ENCODE measurements at places on chromosomes 1 and 21.

GRCh38 chr1:227793948-227794816, 21.3 kb upstream of the PRSS38 start:
- no peak for DNase-seq

DNA sequence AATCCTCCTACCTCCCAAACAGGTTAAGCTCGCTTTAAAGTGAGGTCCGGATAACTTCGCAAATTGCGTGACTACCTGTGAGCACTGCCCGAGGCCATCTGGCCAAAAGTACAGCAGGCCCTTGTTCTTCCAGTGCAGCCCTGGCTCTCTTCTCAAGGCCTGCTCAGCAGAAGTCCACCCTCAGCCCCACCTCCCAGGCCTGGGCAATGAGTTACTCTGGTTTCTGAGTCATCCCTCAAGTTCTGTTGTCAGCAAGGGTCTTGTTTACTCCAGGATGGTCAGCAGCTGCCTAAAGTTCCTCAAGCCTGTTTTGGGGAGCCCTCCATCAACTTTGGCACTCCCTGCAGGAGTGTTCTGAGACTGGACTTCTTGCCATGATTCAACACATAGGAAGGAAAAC, 101.7 kb downstream of the BCAR3 start:
- DNase-seq = no peak

DNA sequence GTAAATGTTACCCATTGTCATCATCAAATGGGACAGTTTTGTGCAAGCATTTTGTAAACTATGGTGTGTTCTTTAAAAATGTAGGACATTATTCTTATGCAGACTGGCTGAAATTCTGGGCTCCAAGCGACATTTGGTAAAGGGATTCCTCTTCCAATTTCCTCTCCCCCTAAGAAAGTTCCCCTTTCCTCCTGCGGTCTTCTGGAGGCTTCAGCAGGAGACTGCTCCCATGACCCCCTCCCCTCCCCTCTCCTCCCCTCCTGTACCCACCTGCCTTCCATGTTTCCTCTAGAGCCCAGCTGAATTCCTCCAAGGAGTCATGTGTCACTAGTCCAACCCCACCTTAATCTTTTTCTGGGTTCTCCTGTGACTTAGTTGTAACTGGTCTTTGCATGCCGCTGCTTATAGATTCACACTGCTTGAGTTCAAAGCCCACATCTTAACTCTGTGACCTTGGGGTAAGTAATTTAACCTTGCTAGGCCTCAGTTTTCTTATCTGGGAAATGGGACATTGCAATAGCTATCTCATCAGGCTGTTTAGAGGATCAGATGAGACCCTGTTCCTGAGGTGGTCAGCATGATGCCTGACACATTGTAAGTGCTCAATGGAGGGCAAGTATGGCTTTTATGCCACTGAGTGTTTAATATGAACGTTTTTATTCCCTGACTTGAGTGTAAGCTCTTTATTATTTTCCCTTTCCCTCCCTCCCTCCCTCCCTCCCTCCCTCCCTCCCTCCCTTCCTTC, 69.9 kb upstream of the WDR26 start:
- no peak for DNase-seq

GRCh38 chr1:168468822-168469221, 75.0 kb downstream of the XCL2 start:
- DNase-seq = no peak

DNA sequence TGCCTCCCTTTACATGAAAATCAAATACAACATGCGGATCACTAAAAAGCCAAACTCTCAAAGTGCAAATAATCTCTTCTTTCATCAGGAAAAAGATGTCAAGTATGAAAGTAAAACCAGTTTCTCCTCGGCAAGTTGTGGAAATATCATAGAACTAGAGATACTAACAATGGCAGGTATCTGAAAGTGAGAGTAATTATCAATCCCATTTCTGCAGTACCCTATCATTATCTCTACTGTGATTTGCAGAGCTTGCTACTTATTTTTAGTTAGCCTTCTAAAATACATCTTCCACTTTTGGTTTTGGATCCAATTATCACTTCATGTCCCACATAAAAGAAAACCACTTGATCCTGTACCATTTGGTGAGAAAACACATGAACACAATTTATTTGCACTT, 3.0 kb downstream of the TP53BP2 start:
- no peak for DNase-seq

DNA sequence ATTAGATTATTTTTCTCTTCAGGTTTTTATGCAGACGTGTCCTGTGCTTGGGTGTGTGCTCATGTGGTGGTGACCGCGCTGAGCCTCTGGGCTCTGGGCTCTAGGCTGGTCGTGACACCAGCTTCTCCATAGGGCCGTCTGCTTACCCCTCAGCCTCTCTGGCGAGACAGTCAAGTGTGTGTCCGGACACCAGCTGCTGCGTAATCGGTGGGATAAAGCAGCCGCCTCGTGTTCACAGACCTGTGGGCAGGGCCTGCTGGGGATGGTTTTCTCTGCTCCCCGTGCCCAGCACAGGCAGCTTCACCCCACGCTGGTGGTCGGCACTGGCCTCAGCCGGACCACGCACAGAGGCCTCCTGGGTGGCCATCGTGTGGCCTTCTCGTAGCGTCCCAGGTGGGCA, 33.6 kb upstream of the DIP2A start:
- DNase-seq = no peak

- no peak for DNase-seq
These were observed 33.2 kb upstream of the SLC19A1 start for GRCh38 chr21:45575304-45575992.

- no peak for DNase-seq
These were observed 8.2 kb upstream of the TGFBR3 start for GRCh38 chr1:91894036-91894761.

GRCh38 chr1:213687832-213688231, 299.9 kb upstream of the PROX1 start:
- DNase-seq = no peak

GRCh38 chr1:225595974-225596551, 56.9 kb downstream of the ENAH start:
- no peak for DNase-seq

DNA sequence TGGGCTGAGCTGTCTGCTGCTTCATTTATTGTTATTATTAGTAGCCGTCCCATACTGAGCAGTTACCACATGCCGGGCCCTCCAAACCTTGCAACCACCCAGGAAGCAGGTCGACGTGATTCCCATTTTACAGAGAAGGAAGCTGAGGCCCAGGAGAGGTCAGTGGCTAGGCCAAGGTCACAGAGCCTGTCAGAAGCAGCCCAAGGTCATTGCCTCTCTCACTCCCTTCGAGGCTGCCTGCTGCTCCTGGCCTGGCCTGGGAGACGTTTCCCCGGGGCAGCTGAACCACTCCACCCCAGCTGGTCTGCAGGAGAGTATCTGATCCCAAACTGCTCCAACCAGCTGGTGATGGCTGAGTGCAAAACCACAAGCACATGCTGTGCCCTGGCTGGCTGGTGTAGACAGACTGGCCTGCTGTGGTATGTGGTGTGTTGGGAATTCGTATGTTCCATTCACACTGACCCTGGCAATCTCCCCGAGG, 6.5 kb downstream of the PADI4 start:
- DNase-seq = no peak

DNA sequence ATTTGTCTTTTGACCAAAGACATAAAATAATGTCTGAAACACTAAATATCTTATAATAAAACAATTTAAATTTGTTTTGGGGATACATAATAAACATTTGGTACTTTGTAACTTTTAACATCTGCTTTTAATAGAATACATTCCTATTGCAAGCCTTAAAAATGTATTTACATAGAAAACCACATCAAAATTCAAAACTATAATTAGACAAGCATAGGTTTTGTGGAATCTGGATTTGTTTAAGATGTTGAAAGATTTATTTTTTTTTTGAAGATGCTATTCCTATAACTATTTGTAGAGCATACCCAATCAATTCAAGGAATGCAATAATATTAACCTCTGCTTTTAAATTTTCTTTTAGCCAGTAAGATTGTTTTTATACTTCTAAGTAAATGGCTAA, 125.7 kb downstream of the FMN2 start:
- no peak for DNase-seq

DNA sequence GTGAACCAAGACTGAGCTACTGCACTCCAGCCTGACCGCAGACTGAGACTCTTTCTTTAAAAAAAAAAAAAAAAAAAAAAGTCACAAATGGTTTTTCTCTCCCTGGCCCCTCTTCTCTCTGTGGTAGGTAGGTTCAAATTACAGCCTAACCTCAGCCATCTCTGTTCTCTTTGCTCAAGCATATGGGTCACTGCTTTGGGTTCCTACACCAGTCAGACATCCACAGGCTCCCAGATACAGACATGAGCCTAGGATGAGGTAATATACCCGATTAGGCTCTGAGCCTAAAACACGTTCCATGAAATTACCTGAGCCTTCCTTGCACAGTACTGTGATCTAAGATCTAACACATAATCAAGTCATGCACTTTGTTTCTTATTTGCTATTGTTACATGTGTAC, 90.5 kb upstream of the JAK1 start:
- DNase-seq = no peak

DNA sequence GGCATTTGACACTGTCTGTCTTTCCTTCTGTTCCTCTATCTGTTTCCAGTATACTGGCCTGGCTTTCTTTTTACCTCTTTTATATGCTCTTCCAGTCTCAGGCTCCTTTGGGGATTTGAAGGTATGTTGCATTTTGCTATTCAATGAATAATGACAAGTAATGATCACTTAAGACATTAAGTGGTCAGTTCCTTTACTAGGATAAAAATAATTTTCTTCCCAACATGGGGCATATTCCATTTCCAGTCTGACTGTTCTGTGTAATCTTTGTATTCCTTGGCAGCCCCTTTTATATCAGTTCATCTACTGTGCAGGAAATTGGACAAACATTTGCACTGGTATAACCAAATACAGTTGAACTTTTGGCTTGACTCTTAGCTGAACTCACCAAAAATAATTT, 15.6 kb downstream of the METTL18 start:
- no peak for DNase-seq

GRCh38 chr1:43204394-43204793, 32.3 kb downstream of the CFAP57 start:
- no peak for DNase-seq

DNA sequence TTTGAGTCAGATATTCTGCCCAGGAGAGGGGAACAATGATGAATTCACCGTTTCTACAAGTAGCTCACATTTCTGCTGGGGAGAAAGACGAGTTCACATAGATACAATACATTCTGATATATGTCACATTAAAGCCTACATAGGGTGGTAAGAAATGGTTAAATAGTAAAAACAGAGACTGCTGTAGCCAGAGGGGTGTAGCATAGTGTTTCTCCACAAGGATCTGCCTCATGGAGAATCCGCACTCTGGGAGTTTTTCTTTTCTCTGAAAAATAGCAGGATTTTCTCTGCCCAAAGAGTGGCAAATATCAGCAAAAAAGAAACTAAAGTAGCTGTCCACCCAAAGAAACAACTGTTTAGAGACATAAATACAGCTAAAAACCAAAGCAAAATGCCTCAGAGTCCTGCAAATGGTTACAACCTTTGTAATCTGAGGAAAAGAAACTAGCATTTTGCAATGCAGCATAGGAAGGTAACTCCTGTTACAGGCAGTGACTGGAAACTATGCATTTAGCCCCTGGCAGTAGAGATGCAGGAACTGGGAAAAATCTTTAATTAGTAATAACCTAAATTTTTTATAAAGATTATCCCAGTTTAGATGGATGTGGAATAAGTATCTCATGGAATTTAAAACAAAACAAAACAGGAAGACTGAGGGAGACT, 1126.7 kb upstream of the ADGRL2 start:
- no peak for DNase-seq

DNA sequence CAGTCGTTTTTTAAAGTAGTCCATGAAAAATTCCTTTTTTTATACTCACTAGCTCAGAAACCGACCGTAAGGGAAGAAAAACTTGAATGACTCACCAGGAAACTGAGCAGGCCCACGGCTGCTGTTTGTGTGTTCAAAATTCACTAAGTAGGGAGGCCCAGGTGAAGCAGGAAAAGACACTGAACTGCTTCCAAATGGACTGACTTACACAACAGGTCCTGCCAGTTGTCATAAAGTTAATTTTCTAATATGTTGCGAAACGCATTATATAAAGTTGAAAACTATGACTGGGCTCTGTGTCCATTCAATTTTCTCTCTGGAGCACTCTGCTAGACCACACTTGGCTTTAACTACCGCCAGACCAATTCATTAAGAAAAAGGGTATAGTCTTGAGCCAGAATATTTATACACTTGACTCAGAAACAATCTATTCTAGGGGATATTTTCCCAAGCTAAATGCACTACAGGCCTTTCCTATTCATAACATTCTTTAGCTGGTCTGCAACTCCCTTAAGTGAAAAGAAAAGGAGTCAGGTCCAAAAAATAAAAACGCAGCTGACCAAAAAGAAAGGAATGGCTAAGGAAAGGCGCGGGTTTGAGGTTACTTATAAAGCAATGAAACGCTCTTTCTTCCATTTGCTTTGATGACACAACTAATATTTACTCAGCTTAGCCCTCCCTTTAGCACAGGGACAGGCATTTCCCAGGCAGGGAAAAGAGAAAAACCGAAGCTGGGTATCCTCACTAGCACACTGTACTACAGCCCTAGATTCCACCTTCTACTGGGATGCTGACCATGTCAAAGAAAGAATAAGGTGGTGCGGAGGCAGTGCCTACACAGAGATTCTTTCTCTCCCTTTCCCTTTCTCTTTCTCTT, 306.3 kb upstream of the ESRRG start:
- DNase-seq = no peak

- no peak for DNase-seq
These were observed 3.1 kb upstream of the LMOD1 start for GRCh38 chr1:201949491-201949890.

GRCh38 chr1:37058424-37058988, 24.2 kb upstream of the GRIK3 start:
- DNase-seq = no peak

GRCh38 chr1:193068013-193068412, 8.6 kb downstream of the RO60 start:
- no peak for DNase-seq

DNA sequence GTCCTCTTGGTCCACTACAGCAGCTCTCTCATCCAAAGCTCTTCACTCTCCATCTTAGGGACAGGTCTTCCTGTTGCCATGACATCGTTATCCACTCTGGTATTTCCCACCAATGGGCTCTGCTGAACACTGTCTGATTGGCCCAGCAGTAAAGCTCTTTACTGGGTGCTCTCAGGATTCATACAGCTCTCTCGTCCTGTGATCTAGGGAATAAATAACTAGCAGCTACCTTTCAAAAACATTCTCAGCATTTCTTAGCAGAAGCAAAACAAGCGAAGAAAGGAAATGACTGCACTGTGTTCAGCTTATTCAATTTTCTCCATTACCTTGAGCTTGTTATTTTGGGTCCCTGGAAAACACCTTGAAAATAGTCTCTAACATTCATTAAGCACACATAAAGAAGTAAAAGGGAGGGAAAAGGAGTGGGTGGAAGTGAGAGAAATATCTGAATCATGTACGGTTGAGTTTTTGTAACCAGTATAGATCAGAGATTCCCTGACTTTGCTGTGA, 163.4 kb upstream of the SGIP1 start:
- DNase-seq = no peak

GRCh38 chr1:67664048-67664447, 21.0 kb upstream of the GADD45A start:
- DNase-seq = no peak

- no peak for DNase-seq
These were observed 8.5 kb downstream of the CAMK2N1 start for GRCh38 chr1:20477348-20478056.

Data from activated T-cell treated with anti-CD3 and anti-CD28 coated beads for 1 hour (primary cell).